ENCODE measurements at places on chromosomes 5 and 9.
A peak's percentile ranks its signal among the peaks of the same experiment; 100 is the strongest.

GRCh38 chr9:72304538-72304937 is 60.5 kb downstream of the ZFAND5 start:
- DNase-seq: no peak

DNA sequence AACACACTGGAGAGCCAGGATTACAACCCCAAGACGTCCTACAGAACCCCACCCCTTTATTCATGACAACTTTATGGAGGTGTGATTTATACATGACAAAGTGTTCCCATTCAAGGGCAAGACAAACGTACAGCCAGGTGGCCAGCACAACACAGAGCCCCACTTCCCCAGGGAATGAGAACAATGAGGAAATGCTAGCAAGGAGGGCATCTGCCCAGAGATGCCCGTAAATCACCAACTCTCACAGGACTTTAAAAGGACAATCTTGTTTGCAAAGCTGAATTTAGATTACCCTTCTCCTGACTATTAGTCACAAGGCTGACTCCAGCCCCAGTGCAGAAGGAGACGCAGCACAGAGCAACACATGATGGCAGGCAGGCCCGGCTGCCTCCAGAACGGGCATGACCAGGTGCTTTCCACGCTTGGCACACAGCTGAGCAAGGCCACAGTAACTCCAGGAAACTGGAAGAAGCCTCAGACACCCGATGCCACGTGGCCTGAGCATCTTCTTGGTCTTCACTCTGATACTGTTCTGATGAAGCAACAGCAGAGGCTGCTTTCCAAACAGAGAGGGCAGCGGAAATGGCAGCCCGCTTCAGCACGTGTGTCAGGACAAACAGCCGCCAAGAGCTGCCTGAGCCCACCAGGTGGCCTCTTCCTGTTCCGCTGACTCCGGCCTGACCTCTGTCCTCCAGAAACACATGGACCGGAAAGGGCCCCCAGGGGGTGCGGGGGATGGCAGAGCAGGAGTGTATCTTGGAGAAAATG is 51.4 kb downstream of the ROR2 start:
- no peak for DNase-seq

DNA sequence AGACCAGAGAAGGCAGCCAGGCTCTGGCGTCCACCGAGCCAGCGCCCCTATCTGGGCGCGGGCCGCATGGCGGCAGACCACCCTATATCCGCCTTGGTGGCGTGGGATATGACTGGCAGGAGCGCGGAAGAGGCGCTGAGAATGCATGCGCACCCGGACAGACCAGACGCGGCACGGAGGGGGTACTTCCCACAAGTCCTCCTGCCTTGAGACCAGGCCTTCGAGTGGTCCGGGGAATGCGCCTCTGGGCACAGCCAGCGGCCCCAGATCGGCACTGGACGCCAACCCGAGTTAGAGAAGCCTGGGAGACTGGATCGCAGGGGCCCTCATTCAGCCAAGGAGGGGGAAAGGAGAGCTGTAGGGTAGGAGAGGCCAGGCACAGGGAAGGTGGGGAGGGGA is 2.5 kb upstream of the LMX1B start:
- no peak for DNase-seq

- DNase-seq: no peak
Observed at GRCh38 chr5:143120460-143121134, 282.9 kb downstream of the NR3C1 start.

DNA sequence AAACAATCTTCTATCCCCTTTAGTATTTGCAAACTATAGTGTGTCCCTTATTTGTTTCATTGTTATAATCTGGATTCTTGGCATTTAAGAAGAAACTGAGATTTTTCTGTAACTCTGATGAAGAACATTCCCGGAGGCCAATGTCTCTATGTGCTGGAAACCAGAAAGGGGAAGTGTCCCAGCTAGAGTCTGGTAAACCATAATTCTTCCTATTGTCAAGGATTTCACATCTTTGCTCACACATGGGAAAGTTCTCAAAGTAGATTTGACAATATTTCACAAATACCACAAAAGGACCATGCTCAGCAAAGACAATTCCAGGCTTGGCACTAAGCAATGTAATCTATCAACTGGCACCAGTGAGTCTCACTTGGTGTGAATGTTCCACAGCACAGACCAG is 146.8 kb downstream of the MUSK start:
- DNase-seq: no peak

DNA sequence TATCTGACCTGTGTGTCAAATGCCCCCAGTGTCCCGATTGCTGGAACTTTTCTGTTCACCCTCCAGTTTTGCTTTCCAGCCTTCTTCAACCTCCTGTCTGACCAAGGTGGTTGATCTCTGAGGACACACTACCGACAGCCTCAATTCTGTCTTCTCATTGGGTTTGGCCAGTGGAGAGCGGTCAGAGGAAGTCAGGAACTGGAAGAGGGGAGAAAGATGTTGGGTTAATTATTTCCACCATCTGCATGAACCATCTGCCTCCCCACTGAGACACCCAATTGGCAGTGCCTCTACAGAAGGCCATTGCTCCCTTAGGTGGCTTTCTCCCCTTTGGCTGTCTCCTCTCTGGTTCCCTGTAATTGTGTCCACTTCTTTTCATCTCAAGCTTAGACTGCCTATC is 154.3 kb upstream of the RAI14 start:
- DNase-seq: no peak

- no peak for DNase-seq
Observed at GRCh38 chr9:129145841-129146292, 32.2 kb downstream of the IER5L start.

GRCh38 chr5:33936004-33936380 is 194 bp upstream of the RXFP3 start:
- peak; percentile 25 for DNase-seq

- no peak for DNase-seq
Observed at GRCh38 chr5:34041247-34041972, 1.6 kb downstream of the C1QTNF3 start.

DNA sequence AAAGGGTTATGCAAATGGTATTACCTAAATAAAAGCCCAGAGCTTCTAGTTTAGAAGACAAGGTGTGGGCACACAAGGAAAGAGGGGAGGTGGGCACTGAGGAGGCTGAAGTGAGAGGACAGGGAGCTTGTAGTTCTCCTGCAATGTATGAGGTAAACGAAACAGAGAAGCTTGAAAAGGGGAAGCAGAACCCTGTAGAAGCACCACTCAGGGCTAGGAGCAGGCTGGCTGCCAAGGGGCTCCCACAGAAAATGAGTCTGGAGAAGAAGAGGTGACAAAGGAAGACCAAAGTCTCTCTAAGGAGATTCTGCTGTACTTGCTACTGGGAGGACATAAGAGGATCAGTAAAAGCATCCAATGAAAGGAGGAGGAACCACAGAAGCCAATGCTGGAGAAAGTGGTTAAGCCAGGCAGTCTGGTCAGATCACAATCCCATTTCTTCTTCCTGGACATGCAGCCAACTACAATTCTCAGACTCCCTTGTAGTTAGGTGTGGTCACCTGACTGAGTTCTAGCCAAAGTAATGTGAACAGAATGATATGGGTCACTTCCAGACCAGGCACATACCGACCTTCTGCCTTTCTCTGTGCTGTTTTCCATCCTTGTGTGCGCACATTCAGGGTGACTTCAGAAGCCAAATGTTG is 174.5 kb upstream of the MAP3K1 start:
- no peak for DNase-seq

DNA sequence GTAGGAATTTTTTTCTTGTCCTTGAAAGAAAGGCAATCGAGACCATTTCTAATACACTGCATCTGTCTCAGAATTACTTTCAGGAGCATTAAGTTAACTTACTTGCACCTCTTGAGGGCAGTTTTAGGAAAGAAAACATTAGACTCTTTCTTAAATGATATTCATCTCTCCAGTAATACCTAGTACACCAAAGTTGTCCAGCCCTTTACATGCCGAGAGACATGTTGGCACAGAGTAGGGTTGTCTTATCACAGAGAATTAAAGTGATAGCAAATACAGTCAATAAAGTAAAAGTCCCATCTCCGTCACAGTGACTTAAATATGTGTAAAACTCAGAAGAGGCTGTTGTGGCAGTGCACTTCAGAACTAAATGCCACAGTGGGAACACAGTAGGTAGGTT is 154.3 kb upstream of the KCNN2 start:
- no peak for DNase-seq

DNA sequence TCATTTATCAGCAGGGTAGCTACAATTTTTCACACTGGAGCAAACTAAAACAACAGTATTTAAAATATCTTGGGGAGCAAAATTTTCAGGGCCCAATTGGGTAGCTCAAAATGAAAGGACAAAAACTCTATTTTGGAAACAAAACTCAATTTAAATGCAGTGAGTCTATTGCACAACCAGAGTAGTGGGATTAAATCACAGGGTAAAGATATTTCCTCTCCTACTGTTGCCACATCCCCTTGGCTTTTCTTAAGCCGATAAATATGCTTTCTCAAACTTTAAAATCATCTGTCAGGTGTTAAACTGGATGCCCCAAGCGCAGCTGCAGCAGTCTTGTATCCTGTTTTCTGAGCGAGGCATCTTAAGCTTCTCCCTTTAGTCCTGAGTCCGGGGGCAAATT is 1474.3 kb upstream of the CDH9 start:
- no peak for DNase-seq

DNA sequence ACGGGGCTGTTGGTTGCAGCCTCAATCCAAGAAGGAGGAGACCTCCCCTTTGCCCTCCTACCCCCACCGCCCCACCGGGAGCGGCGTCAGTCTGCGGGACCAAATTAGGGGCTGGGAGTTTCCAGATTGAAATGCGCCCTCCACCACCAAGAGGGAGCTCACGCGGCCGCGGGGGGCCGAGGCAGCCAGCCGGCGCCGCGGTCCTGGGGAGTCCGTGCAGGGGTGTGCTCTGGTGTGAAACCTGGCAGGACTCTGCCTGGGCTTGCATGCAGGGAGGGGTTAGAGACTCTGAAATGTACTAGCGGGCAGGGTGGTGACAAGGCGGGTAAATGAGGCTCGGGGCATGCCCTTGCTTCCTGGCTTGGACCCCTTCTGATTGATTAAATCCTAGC is 989 bp upstream of the FBN2 start:
- DNase-seq: no peak
